Activated T-cell treated with anti-CD3 and anti-CD28 coated beads, Interleukin-2, amount 50 U/mL, for 48 hours (primary cell): ENCODE measurements at places on chromosomes 4 and X.

DNA sequence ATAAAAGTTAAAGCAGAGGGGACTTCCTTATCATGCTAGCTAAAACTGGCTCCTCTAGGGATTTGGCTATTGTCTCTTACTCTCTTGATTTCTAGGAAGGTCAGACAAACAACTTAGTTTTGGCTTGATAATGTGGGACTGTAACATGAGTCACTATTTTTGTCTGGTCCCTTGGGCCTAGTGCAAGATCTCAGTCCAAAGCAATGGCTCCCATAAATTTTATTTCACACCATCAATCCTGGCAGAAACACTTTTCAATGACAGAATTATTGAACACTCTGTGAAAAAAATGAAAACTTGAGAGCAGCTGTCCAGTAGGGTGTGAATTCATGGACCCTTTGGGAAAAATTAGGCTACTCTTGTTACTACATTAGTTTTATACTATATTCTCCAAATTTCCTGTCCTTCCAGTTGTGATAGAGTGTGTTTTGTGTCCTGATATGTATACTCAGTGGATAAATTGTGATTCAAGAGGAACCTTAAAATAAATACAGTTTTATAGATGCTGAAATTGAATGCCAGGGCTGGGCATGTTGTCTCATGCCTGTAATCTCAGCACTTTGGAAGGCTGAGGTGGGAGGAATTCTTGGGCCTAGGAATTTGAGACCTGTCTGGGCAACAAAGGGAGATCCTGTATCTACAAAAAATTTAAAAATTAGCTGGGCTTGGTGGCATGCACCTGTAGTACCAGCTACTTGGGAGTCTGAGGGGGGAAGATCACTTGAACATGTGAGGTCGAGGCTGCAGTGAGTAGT, 10.8 kb upstream of the SNCA start:
- no peak for DNase-seq

DNA sequence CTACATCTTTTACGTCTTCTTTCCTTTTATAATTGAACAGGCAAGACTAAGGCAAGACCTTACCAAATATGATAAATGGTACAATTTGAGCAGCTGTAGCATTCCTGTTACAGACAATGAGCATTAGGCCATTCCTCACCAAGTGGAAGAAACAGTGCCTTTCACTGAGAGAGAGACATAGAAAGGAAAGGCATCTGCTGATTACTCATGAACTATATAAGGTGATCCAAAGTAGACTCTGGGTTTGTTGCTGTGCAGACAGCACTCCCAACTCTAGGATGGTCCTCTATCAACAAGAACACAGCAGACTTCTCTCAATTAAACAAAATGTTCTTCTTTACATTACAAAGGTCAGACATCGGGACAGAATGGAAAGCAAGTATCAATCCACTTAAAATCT, 91.9 kb downstream of the FAM13A start:
- DNase-seq, result no peak

GRCh38 chrX:153458476-153458875, 11.9 kb downstream of the HAUS7 start:
- no peak for DNase-seq

DNA sequence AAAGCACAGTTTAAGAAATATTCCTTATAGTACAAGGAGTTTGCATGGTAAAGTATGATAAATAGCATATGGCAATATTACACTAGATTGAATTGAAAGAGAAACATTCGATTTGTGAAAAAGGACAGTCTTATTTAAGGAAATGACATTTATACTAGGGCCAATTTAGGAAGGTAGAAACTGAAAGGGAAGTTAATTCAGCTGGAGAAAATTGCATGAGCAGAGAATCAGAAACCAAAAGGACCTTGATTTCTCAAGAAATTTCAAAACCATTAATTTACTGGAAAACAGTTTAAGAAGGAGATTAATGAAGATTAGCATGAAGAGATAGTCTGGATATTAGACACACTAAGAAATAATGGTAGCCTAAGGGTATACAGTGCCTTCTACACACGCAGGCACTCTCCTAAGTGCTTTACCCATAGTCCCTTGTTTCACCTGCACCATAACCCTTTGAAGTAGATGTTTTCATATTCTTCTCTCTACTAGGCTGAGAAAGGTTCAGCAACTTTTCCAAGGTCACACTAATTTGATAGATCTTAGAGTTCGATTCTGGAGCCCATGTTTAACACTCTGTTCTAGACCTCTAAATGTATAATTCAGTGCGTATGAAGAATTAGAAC, 259.1 kb upstream of the SLIT2 start:
- no peak for DNase-seq

DNA sequence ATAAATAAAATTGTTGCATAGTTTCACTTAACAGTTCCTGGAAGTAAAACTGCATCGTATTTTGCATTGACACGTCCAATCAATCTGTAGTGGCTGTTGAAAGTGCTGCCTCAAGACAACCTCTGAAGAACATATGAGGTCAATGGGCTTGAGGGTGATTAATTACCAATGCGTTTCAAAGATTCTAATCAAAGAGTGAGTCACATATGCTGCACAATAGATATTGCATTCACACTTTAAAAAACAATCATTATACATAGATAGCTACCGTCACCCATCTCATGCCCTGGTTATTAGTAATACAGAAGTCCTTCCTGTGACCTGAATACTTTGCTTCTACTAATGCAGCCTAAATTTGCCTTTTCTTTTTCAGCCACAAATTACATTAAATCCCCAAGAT, 743.3 kb upstream of the SLIT2 start:
- no peak for DNase-seq

GRCh38 chrX:16213961-16214360, 46.7 kb downstream of the MAGEB17 start:
- no peak for DNase-seq

DNA sequence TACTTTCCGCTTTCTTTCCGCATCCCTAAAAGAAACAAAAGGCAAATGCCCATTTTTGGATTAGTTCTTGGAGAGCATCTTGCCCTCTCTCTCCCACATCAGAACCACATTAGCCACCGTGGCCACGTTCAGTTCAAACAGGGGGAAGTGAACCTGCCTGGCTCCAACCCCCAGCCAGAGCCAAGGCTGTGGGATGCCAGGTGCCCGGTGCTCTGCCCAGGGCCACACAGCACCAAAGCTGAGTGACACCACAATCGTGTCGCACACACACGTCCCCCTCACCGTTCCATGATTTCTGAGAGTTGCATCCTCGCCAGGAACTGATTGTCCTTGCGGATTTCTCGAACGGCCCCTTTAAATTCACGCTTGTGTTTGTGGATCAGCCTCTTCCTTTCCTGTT, 24.3 kb downstream of the NOP14 start:
- DNase-seq, result peak; percentile 22

- no peak for DNase-seq
These were observed 36.7 kb upstream of the PAGE4 start for GRCh38 chrX:49792376-49792775.

DNA sequence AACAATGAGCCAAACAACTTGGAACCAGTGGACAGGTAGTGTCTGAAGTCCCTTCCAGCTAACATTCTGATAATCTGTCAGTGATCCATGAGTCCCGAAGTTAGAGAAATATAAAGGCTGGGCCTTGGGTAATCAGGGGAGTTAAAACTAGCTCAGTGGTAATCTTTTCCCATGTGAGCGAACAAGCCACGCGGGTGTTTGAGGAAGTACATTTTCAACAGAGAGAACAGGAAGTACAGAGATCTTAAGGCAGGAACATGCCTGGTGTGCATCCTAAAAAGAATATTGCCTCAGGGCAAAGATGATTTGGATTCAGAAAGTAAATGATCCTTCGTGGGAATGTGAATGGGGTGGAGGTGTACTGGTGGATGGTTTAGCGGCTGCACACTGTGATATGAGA, 42.9 kb downstream of the FNIP2 start:
- no peak for DNase-seq

DNA sequence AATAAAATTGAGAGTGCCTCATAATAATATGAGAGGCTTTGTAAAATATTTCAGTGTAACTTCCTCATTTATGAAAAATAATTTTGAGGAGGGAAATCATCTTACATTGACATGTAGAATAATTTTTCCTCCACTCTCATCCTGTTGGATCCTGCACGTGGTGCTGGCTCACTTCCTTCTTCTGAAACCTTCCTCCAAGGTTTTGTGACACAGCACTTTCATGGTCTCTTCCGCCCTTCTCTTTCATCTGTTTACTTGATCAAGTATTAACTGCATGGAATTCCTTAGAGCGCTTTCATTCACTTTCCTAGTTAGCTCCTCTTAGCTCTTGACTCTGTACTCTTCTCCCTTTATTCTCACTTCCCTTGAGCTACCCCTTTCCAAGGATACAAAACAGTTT, 246.5 kb downstream of the RAPGEF2 start:
- no peak for DNase-seq

DNA sequence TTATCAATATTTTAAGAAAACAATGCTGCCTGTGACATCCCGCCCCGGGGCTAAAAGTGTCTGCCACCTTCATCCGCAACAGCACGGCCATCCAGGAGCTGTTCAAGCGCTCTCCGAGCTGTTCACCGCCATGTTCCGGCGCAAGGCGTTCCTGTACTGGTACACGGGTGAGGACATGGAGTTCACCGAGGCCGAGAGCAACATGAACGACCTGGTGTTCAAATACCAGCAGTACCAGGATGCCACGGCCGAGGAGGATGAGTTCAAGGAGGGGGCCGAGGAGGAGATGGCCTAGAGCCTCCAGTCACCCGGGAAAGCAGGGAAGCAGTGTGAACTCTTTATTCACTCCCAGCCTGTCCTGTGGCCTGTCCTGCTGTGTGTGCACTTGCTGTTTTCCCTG, 12.1 kb upstream of the KLHL13 start:
- no peak for DNase-seq

DNA sequence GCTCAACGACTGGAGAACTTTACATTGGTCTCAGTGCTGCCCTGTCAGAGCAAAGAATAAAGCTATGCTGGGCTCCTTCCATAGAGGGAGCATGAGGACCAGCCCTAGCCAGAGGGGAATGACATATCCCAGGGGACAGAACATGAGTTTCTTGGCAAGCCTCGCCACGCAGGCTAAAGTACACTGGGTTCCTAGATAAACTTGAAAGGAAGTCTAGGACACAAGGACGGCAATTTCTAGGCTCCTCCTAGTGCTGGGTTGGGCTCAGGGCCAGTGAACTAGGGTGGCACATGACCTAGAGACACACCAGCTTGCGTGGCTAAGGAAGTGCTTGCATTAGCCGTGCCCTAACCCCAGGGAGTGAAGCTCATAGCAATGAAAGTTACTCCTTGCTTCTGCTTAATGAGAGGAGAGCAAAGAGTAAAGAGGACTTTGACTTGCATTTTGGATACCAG, 141.0 kb downstream of the MAB21L2 start:
- no peak for DNase-seq

DNA sequence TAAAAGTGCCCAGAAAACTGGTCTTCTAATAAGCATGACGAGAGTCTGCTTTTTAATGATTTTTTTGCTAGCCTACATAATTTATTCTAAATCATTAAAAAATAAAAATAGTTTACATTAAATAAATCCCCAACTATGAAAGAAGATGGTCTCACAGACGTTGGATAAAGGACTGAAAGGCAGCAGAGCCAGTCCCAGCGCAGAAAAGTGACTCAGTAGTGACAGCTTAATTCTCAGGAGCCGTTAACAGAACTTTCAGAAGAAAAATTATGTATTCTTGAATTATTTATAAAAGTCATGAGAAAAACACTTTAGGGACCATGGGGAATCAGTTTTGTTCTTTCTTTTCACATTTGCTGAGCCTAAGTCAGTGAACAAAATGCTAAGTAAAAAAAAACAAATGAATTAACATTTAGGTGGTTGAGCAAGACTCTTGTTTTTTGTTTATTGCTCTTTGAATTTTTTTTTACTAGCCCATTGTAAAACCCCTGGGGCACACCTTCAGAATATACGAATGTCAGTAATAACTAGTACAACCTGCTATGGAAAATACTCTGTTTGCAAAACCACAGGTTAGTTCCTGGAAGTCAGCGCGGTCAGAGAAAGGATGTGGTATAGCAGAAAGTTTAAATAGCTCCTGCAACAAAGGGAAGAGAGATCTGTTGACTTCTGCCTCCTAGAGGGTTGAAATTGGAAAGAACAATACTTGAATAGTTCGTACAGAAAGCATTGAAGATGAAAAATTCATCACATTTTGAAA, 50.4 kb upstream of the CCDC160 start:
- DNase-seq, result peak; percentile 66

DNA sequence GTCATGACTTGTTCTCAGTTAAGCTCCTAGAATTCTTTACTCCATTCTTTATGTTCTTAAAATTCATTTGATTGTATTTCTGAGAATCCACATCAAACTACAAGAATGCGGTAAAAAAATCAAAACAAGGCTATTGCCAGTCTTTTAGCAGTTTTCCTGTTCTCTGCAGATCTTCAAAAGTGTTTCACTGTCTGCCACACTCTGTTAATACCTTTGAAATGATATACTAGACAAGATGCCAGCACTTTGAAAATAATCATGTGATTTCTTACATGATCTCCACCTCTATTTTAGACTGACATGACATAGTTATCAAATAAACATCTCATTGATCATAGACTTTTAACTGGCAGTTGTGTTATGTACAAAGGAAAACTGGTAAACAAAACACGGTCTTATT, 30.1 kb upstream of the GPRIN3 start:
- DNase-seq, result no peak

DNA sequence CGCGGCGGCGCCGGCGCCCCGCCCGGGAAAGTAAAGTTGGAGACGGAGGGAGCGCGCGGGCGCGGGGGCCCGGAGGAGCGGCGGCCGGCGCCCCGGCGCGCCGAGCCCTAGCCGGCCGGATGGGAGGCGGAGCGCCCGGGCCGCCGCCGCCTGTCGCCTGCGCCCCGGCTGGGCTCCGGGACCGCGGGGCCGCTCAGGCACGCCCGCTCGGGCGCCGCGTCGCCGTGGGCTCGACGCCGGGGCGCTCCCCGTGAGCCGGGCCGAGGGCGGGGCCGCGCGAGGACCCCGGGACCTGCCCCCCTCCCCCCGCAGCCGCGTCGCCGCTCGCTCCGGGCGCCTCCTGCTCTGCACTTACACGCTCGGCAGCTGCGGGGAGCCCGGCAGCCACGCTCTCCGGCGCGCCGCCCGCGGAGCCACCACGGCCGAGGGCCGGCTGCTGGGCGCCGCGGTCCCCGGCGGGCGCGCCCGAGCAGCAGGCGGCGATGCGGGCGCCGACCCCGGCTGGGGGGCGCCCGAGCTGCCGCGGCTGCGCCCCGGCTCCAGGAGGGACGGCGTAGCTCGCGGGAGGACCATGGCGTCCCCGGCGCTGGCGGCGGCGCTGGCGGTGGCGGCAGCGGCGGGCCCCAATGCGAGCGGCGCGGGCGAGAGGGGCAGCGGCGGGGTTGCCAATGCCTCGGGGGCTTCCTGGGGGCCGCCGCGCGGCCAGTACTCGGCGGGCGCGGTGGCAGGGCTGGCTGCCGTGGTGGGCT, at the start of gene ADRA2C:
TSS of gene ADRA2C (plus strand) at position 350 of the 749 bp plus-strand sequence. CDS start at position 572, 222 bp downstream.
- no peak for DNase-seq

- peak; percentile 25 for DNase-seq
These were observed at the start of gene TLR10 for GRCh38 chr4:38782452-38783108. TSS of gene TLR10 (minus strand) at chr4:38782990. CDS start at chr4:38775590, 7,400 bp downstream.

DNA sequence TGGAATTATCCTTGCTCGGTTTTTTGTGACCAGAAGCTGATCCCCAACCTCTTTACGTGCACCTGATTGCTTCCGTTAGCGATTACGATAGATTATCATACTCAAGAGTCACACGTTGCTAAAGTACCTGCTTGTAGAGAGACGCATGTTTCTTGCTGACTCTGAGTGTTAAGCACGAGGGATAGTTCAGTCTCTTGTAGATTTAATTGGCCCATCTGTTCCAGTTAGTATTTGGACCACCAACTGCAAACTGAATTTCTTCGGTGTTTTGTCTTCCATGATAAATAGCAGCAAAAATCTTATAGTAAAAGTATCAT, 516 bp upstream of the COX18 start:
- DNase-seq, result no peak

GRCh38 chrX:42276982-42277690, 353.8 kb upstream of the CASK start:
- no peak for DNase-seq

- DNase-seq, result no peak
These were observed 46.8 kb upstream of the NDST3 start for GRCh38 chr4:117987464-117987863.
